Glutamatergic neuron (in vitro differentiated cells): ENCODE measurements at places on chromosomes 3 and 15. TPM values are rescaled to one million over a fixed set of nuclear protein-coding genes. Genes with fewer than 3 reads are reported as not detected.

Gene LMOD3
- not detected for total RNA-seq

Gene SYNPR
- 6.1 TPM for total RNA-seq

Gene ZNF197
- total RNA-seq, result 49.0 TPM

Gene IL5RA
- not detected for total RNA-seq

Gene SLC6A11
- total RNA-seq, result not detected

Gene WNT5A
- 0.76 TPM for total RNA-seq

Gene PLCL2
- total RNA-seq, result 71.1 TPM

Gene IL16
- 0.27 TPM for total RNA-seq

Gene GNAT1
- not detected for total RNA-seq

Gene SHC4
- total RNA-seq, result 4.4 TPM

Gene LXN
- total RNA-seq, result 1.2 TPM

Gene WNT7A
- not detected for total RNA-seq

Gene KY
- total RNA-seq, result not detected

Gene FGF12
- total RNA-seq, result 33.1 TPM

Gene MESP2
- not detected for total RNA-seq

Gene ESYT3
- total RNA-seq, result not detected

Gene XCR1
- total RNA-seq, result not detected

Gene RPP14
- 18.4 TPM for total RNA-seq

Gene ZNF639
- total RNA-seq, result 34.2 TPM

Gene RTP1
- total RNA-seq, result not detected

Gene SI
- not detected for total RNA-seq

Gene PPP1R14D
- total RNA-seq, result not detected

Gene CPLX3
- 0.32 TPM for total RNA-seq

Gene CTXN2
- total RNA-seq, result 0.22 TPM

Gene LTK
- 3.2 TPM for total RNA-seq

Gene MYH15
- total RNA-seq, result 1.0 TPM

Gene PGBD4
- total RNA-seq, result 1.7 TPM

Gene TMEM266
- 1.3 TPM for total RNA-seq

Gene CD86
- not detected for total RNA-seq

Gene TWF2
- 45.5 TPM for total RNA-seq

Gene MED12L
- 7.8 TPM for total RNA-seq

Gene TERC
- 6.4 TPM for total RNA-seq

Gene IL17RC
- 41.9 TPM for total RNA-seq

Gene UBA7
- total RNA-seq, result 0.54 TPM

Gene LYSMD2
- total RNA-seq, result 0.78 TPM

Gene SLC6A6
- total RNA-seq, result 21.9 TPM

Gene CKMT1B
- total RNA-seq, result 18.8 TPM

Gene CASR
- not detected for total RNA-seq

Gene WDR49
- 0.76 TPM for total RNA-seq

Gene EPHB3
- total RNA-seq, result 5.0 TPM

Gene NKIRAS1
- total RNA-seq, result 12.6 TPM

Gene IL20RB
- 1.8 TPM for total RNA-seq

Gene TF
- total RNA-seq, result 2.3 TPM

Gene EBLN2
- total RNA-seq, result 5.7 TPM

Gene OIP5
- total RNA-seq, result 1.5 TPM

Gene BLOC1S6
- 38.7 TPM for total RNA-seq

Gene ZNF662
- 16.3 TPM for total RNA-seq

Gene BMF
- 11.3 TPM for total RNA-seq

Gene HIGD2B
- total RNA-seq, result not detected

Gene ACAN
- 0.05 TPM for total RNA-seq

Gene ITIH4
- total RNA-seq, result 8.0 TPM

Gene DISP2
- total RNA-seq, result 44.3 TPM
